Effector CD4-positive, alpha-beta T cell (primary cell): ENCODE measurements at places on chromosomes 1 and 21.
A peak's percentile ranks its signal among the peaks of the same experiment; 100 is the strongest.

- no peak for DNase-seq
Measured at GRCh38 chr1:58942759-58943191, 158.9 kb upstream of the JUN start.

DNA sequence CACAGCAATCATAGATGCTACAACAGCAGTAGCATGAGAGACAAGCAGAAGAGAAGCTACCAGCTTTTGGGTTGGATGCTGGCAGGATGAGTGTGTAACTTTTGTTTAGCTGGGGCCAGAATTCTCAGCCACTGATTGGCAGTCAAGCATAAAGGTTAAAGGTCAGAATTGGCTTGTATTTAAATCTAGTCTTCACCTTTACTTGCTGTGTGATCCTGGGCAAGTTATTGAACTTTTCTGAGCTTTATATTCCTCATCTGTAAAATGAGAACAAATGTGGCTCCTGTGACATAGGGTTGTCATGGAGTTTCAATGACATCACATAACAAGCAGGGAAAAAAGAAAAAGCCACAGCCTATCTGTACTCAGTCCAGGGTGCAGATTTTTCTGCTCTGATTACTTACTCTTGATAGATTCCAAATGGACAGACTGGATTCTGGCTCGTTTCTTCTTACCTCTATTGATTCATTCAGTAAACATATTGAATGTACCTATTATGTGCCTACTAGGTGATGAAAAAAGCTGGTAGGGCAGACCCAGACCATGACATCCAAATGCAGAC, 2.8 kb upstream of the AZIN2 start:
- no peak for DNase-seq

- no peak for DNase-seq
Measured at GRCh38 chr1:218667781-218668516, 322.8 kb downstream of the TGFB2 start.

DNA sequence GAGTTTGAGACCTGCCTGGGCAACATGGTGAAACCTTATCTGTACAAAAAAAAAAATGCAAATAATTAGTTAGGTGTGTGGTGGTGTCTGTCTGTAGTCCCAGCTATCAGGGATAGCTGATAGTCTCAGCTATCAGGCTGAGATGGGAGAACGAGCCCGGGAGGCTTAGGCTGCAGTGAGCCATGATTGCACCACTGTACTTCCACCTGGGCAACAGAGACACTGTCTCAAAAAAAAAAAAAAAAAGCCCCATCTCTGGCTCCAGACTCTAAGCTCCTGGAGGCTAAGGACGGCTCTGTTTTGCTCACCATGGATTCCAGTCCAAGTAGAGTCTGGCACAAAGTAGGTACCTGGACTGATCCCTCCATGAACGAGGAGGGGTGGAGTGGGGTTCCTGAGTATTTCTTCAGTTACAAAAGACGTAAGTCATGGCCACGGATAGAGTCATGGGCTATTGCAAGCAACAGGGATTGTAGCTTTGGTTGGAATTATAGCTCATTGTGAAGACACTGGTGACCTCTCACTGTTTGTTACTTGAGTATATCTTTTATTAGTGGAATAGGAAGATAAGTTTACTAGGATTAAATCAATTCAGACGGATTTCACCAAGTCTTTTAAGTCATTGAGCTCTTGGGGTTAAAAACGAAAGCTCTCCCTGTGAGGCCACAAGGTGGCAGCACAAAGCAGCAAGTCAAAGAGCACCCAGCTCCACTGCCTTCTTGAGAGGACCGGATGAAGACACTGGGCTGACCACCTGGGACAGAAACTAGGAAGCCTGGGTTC, 35.6 kb upstream of the TMEM61 start:
- DNase-seq: peak; percentile 38

DNA sequence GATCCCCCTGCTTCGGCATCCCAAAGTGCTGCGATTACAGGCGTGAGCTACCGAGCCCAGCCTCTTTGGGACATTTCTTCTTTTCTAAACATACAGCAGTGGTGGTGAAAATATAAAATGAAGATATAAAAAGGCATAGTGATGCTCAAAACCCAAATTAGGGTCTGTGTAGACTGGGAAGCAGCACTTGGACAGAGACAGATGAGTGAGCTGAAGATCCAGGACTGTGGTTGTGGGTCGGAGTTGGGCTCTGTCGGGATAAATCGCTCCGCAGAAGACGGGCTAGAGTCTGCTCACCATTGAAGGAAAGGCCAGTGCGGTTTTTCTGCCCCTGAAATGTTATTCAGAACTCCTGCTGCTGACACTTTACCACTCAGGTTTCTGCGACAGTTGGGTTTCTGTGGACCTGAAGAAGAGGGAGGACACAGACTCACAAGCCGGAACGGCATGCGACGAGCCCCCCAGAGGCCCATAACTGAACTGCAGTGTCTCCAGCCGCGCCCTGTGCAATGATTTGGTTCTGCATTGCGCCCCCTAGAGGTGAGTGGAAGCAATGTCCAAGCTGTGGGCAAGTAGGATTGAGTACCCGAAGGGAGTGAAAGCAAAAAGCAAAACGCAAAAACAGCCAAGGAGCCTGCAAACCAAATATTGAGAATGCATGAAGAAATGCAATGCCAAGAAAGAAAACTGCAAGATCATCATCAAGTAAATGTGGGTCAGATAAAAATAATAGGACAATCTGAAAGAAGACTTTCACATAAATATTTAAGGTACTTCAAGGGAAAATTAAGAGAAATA, 66.6 kb downstream of the GABPA start:
- peak; percentile 73 for DNase-seq

GRCh38 chr1:7938070-7938469, 2.6 kb downstream of the TNFRSF9 start:
- no peak for DNase-seq

DNA sequence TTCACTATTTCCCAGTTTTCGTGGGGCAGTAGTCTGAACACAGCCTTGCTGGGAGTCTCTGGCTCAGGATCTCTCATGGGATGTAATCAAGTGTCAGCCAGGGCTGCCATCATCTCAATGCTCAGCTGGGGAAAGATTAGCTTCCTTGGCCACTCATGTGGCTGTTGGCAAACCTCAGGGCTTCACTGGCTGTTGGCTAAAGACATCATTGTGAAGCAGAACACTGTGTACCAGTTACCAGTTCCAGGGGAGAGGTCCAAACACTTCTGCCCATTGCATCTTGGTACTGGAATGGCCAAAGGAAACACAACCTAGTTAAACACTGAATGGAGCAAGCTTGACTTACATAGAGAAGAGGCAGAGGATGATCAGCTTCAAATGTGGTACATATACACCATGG, 33.7 kb downstream of the AADACL4 start:
- DNase-seq: no peak

DNA sequence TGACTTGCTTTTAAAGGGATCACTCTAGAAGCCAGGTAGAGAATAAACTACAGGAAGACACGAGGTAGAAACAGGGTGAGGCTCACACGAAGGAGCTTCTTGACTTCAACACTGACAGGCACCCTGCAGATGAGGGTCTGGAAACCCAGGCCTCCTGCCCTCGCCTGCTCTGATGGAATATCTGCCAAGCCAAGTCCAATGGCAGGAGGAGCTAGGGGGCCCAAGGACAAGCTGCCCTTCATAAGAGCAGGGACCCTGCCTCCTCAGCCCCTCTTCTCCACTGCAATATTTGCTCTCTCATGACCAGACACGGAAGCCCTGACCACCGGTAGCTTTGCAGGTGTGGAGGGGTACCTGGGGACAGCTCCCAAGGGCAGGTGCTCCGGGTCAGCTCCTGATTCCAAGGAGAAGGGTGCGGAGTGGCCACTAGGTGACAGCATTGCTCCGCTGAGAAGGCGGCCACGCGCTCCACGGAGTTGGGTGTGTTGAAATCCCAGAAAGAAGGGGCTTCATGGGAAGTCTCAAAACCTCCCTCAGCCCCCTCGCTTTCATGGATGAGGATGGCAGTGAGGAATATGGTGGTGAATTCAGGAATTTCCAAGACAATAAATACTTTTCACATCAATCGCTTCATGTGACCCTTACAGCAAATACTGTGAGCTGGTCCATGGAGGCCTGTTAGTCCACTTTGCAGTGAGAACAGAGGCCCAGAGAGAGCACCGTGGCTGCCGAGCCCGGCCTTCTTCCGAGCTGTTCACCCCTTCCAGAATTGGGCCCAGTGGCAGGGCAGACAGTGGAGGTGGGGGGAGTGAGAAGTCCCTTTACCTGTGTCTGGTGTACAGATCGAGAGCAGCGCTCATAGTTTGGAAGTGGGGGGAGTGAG, 33.2 kb upstream of the PAX7 start:
- DNase-seq: peak; percentile 38

DNA sequence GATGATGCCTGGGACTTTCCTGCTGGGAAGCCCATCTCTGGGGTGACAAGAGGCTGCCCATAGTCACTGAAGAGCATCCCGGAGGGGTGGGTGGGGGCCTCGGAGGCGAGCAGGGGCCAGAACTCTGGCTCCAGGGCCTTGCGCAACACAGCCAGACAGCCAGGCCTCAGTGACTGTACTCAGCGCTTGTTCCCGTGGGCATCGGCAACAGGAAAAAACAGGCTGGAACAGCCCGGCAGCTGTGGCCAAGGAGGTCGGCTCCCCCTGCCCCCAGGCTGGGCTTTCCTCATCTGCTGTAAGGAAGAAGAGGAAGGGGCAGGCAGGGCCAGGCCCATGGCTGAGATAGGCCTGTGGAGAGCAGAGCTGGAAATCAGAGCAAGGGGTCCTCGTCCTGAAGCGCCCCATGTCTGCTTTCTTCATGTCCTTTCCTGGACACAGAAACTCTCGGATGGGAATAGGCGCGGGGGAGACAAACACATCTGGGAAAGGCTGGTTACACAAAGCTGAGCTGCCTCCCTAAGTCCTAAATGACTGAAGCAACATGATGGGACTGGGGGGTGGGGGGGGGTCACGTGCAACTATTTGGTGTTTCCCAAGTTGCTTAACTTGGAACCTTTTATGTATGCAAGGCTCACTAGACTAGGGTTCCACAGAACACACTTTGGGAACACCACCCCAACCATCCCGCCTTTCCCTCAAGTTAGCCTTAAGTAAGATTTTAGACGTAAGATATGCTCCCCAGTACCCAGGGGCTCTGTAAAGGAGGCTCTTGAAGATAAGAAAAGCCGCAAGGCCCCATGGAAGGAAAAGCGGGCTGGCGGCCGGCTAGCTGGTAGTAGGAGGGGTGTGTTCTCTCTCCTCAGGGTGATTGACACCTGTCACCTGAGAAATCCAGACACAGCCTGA, 30.7 kb downstream of the HSPG2 start:
- no peak for DNase-seq

DNA sequence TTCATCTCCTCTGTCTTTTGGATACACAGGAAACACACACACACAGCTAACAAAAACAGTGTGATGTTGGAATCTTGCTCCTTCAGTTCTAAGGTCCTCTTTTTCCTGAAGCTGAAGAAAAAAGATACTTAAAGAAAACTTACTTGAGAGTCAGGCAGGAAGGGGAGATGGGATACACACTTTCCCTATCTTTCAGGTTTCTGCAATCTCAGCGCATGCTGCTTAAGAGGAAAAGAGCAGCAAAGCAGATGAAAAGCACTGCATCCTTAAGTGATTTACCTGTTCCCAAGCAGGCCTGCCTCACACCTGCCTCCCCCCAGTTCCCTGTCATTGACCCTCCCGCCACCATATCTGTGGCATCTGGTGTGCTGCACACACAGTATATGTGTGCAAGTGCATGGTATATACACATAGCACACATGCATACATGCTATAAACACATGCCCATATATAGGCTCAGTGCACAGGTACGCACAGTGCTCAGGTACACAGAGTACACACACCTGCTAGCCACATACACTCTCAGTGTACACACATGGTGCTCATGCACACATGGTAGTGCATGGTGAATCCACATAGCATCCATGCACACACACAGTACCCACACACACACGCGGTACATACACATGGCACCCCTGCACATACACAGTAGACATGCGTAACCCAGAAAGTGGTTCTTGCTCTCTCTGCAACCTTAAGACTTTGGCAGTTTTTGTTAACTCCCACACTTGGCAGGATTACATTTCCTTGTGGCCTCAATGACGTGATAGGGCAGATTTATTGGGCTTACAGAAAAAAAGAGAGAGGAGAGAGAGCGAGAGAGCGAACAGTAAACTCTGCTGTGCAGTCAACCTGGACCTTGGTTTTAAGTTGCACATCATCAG, 166.9 kb downstream of the TOMM20 start:
- no peak for DNase-seq

- DNase-seq: no peak
Measured at GRCh38 chr1:41640756-41641474, 156.4 kb upstream of the EDN2 start.

GRCh38 chr1:8091691-8092090, 65.6 kb upstream of the ERRFI1 start:
- DNase-seq: no peak

DNA sequence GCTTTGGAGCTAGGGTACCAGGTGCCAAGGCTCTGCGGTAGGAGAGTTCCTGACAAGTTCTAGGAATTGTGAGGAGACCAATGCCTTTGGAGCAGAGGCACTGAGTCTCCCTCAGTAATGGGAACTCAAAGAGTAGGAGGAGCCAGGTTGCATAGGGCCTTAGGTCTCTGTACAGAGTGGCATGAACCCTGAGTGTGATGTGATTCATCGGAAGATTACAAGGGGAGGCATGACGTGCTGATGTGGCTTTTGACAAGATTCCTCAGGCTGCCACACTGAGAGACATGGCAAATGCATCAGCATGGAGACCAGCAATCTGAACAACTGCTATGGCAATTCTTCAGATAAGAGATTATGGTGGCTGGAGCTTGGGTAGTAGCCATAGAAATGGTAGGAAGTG, 94.6 kb upstream of the SLC44A3 start:
- DNase-seq: no peak

GRCh38 chr21:41209016-41209619, 41.2 kb downstream of the BACE2 start:
- no peak for DNase-seq

DNA sequence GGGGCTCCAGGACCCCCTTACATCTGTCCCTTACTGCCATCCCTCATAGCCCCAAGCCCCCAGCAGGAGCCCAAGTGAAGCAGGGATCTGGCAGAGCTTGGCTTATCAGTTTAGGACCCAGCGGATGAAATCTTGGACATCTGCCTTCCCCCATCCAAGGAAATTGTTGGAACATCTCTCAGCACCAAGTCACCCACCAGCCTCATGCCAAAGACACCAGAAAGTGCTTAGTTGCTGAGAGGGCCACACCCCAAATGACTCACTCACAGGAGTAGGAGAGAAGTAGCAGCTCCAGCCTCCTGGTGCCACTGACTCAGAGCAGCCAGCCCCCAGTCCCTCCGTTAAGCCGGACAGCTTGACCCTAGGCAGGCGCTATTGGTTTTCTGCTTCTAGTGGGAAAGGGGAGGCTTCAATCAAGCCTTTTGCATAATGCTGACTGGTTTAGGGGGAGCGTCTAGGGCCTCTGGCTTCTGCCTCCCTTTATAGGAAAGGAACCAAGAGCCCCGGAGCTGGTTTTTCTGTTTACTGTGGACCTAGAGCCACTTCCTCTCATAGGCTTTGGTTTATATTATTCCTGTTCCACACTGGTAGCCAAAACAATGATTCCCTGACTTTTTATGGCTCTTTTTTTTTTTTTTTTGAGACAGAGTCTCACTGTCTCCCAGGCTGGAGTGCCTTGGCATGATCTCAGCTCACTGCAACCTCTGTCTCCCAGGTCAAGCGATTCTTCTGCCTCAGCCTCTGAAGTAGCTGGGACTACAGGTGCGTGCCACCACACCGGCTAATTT, 114.2 kb upstream of the IPO9 start:
- no peak for DNase-seq

- no peak for DNase-seq
Measured at GRCh38 chr1:218259800-218260199, 25.3 kb upstream of the RRP15 start.
